ENCODE measurements at places on chromosomes 2 and 18. TPM values are rescaled to one million over a fixed set of nuclear protein-coding genes. Genes with fewer than 3 reads are reported as not detected.

Gene GCKR
- total RNA-seq, result 9.6 TPM

Gene DCC
- not detected for total RNA-seq

Gene SOX11
- not detected for total RNA-seq

Gene VSNL1
- total RNA-seq, result not detected

Gene ZAP70
- under 0.01 TPM for total RNA-seq

Gene POTEJ
- not detected for total RNA-seq

Gene PROC
- total RNA-seq, result not detected

Gene USP37
- total RNA-seq, result 21.3 TPM

Gene TSPYL6
- not detected for total RNA-seq

Gene DARS1
- total RNA-seq, result 113 TPM
